KBM-7 (cell line): ENCODE measurements at places on chromosomes 1 and 21.

GRCh38 chr1:172356620-172357019 lies 63.9 kb upstream of the C1orf105 start:
- no peak for DNase-seq

- no peak for DNase-seq
These were observed 1.5 kb downstream of the A3GALT2 start for GRCh38 chr1:33319186-33319948.

- no peak for DNase-seq
These were observed 108.3 kb upstream of the USH2A start for GRCh38 chr1:216531263-216532239.

DNA sequence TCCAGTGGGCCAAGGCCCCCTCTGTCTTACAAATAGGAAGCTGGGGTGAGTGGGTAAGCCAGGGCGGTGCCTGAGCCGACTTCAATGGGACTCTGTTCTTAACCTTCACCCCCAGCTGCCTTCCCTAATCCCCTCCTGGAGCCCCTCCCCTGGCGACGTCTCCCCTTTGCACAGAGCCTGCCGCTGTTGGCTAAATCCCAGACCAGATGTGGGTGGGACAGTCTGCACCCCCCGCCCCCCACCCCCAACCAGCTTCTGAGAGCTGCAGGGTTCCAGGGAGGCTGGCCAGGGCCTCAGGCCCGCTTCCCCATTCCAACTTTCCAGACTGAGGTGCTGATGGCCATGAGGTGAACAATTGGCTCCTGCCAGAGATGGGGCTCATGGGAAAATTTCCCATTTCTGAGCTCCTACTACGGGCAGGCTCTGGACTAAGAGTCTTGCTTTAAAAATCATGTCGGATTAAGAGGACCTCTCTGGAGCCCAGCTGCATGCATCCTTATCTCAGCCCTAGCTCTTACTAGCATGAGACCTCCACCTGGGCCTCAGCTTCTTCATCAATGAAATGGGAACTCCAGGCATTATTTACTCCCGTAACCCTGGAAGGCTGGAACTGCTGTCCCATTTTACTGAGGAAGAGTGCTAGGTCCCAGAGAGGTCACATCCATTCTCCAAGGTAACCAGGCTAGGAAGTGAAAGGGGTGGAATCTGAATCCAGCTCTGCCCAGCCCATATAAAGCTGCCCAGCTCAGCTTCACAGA lies 6.4 kb downstream of the COL8A2 start:
- DNase-seq, result no peak

DNA sequence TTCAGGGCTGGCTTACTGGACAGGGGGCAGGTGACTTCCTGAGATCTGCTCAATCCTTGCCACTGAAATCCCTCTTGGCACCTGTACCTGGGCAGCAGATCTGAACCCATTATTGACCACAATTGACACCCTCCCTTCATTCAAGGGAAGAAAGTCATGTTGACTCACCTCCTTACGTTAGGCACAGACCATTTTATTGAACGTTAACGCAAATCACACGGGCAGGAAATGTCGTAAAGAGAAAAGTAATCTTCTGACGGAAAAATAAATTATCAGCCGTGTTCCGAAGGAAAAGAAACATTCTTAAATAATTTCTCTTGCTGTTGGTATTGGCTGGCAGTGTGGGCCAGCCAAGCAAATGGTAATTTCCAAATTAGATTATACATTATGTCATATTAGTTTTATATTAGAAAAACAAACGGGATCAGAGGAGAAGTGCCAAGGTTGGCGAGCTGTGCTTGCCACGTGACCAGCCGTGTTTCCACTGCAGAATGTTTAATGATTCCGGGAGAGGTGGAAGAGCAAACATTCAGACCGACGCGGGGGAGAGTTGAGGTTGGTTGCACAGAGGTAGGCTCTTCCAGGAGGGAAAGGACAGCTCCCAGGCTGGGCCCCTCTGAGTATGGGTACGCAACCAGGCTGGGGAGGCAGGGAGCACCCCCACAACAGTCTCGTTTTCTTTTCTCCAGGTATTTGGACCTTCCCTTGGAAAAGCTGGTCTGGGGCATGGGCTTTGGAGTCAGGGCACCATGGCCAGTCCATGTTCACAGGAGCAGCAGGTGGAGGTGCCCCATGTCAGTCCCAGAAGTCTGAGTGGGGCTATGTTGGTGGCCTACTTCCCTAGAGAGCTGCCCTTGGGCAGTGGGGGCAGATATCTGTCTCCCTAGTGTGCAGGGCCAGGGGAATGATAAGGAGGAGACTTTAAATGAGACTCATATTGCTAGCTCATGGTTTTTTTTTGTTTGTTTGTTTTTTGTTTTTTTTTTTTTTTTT lies 121.1 kb downstream of the FOXD2 start:
- DNase-seq, result no peak

DNA sequence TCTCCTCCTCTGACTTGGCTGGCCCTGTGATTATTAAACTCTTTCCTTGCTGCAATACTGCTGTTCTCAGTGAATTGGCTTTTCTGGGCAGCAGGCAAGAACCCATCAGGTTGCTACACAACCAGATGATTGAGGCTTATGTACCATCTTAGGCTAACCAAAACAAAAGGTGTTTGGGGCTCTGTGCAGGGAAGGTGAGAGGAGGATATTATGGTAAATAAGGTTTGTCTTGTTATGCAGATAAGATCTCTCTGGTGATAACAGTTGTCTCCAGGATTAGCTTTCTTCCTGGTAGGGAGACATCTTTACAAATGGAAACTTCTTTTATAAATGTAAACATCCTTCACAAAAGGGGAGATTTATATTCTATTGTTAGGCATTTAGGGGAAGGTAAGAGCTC lies 44.5 kb upstream of the GORAB start:
- DNase-seq, result no peak

GRCh38 chr1:180177931-180178330 lies 23.3 kb downstream of the QSOX1 start:
- DNase-seq, result no peak

GRCh38 chr1:204409836-204410687 lies 1.6 kb downstream of the PPP1R15B start:
- no peak for DNase-seq

DNA sequence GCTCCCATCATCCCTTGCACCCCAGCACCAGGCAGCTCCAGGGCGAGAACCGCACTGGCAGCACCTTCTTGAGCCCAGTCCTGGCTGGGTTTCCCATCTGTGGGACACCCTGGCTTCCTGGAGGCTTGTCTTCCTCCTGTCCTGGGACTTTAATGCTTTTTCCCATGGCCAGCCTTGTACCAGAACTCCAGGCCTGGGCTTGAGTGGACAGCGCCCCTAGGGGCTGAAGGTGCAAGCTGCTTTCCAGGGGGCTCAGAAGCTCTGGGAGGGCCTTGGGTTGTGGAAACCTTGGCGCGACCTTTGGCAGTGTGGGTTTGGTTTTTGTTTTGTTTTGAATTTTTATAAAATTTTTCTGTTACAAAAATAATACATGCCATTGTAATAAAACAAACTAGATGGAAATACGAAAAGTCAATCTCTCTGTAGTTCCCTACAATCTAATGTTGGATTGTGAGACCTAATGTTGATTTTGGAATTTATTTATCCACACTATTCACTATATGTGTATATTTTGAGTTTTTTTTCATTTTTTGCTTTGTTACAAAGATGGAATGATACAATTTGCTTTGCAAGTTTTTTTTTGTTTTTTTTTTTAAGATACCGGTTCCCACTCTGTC lies 33.8 kb upstream of the RPL11 start:
- DNase-seq, result peak; percentile 49

GRCh38 chr1:6570100-6570499 lies 9.7 kb upstream of the ZBTB48 start:
- no peak for DNase-seq

- DNase-seq, result no peak
These were observed 7.8 kb upstream of the ZYG11A start for GRCh38 chr1:52834798-52835197.

- DNase-seq, result peak; percentile 63
These were observed 7.9 kb upstream of the EDN2 start for GRCh38 chr1:41492341-41492848.

DNA sequence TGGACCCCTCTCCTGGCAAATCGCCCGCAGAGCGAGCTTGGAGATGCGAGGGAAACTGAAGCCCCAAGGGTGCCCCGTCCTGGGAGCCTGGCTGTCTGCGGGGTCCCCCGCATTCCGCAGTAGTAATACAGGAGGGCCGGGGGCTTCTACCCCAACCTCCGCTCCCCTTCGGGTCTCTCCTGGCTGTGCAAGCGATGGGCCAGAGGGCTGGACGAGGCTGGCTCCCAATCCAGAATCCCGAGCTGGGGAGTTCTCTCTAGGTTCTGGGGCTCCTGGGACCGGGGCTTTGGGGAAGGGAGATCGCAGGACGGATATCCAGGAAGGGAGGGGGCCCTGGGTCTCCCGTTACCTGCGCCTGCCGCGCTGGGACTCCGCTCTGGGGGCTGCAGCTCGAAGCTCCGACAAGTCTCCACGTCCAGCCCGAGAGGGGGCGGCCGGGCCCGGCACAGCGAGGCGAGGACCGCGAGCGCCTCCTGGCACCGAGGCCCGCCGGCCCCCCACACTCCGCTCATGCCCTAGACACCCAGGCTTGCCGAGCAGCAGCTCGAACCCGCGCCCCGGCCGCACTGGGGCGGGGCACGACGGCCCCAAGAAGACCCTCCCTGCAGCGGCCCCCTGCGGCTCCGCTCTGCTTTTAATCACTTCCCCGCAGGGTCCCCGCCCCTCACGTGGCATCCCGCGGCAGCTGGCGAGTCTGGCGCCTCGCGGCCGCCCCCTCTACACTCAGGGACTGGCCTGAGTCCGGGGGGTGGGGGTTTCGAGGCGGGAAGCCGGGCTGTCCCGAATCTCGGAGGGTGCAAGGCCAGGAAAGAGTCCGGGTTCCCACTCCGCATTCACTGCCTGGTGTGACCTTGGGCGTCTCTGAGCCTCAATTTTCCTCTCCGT lies at the start of gene SYT6:
Gene SYT6, minus strand, starts transcription at position 609 of the 885 bp plus-strand sequence. Its CDS starts 97 bp downstream, at position 512.
- DNase-seq, result no peak

DNA sequence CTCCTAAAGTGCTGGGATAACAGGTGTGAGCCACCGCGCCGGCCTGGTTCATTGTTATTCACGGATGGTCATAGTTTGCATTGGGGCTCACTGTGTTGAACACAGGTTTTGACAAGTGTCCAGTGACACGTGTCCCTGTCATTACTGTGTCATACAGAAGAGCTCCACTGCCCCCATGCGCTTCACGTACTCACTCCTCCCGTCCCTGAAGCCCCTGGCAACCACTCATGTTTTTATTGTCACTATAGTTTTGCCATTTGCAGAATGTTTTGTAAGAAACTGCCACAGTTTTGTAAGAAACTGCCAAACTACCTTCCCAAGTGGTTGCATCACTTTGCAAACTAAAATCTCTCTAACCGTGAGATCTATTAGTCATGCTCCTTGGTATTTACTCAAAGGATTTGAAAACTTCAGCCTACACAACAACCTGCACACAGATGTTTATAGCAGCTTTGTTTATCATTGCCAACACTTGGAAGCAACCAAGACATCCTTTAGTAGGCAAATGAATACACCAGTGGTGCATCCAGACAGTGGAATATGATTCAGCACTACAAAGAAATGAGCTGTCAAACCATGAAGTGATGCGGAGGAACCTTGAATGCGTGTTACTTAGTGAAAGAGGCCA lies 163.2 kb upstream of the COL6A1 start:
- no peak for DNase-seq

- peak; percentile 33 for DNase-seq
These were observed 194.0 kb upstream of the SGIP1 start for GRCh38 chr1:66339944-66340343.
